ENCODE measurements at places on chromosomes 5 and 9.
A peak's percentile ranks its signal among the peaks of the same experiment; 100 is the strongest.

GRCh38 chr5:141945511-141946051, 12.4 kb downstream of the PCDH12 start:
- peak; percentile 27 for DNase-seq

- DNase-seq: no peak
Observed at GRCh38 chr9:81113453-81114124, 575.8 kb downstream of the TLE1 start.

DNA sequence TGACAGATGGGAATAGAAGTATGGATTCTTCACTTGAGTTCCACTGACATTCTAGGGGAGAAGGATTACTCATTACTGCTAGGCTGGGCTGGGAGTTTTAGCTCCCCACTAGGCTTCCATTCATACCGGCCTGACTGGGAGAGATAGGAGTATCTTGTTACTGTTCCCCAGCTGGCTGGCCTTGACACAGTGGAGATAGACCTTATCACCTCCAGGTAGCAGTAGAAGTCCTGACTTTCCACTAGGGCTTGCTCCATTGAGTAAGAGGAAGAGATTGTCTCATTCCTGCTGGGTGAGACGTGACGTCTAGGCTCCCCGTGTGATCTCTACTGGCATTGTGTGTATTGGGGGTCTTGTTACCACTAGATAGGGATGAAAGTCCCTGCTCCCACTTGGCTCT, 156.4 kb downstream of the CACNA1B start:
- no peak for DNase-seq

- DNase-seq: no peak
Observed at GRCh38 chr5:132277256-132277655, 16.9 kb upstream of the SLC22A4 start.

- DNase-seq: no peak
Observed at GRCh38 chr9:124349675-124350493, 65.4 kb downstream of the PSMB7 start.

DNA sequence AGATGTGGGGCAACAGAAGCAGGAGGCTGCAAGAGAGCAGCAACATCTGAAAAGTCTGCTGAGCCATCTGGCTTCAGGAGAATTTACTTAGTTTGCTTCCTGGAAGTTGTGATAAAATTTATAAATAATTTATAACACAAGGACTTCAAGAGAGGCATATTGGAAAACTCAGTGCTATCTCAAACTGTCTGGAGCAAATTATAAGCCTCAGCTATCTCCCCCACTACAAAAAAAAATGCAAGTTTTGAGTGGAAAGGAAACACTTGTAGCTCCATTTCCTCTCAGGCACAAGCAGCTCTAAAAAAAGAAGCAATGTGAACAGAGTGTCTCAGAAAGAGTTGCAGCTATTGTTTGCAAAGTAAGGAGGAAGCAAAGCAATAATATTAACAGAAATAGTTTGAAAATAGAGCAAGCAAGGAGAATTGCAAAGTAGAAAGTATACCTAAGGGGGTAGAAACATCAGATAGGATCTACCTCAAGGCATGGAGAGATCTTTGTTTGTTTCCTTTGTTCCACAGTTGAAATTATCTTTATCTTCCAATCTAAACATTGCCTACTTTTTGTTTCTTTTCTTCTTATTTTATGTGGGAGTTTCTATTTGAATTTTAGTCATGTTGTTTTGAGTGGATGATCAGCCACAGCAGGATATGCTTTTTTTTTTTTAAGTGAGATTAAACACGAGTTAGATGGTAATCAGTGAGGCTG, 55.9 kb upstream of the IL6ST start:
- no peak for DNase-seq

GRCh38 chr5:56100439-56101176, 105.8 kb upstream of the IL6ST start:
- DNase-seq: no peak

GRCh38 chr5:37619353-37619752, 220.5 kb downstream of the GDNF start:
- DNase-seq: no peak

GRCh38 chr5:154446195-154447088, 645 bp downstream of the SAP30L start:
- DNase-seq: peak; percentile 20

DNA sequence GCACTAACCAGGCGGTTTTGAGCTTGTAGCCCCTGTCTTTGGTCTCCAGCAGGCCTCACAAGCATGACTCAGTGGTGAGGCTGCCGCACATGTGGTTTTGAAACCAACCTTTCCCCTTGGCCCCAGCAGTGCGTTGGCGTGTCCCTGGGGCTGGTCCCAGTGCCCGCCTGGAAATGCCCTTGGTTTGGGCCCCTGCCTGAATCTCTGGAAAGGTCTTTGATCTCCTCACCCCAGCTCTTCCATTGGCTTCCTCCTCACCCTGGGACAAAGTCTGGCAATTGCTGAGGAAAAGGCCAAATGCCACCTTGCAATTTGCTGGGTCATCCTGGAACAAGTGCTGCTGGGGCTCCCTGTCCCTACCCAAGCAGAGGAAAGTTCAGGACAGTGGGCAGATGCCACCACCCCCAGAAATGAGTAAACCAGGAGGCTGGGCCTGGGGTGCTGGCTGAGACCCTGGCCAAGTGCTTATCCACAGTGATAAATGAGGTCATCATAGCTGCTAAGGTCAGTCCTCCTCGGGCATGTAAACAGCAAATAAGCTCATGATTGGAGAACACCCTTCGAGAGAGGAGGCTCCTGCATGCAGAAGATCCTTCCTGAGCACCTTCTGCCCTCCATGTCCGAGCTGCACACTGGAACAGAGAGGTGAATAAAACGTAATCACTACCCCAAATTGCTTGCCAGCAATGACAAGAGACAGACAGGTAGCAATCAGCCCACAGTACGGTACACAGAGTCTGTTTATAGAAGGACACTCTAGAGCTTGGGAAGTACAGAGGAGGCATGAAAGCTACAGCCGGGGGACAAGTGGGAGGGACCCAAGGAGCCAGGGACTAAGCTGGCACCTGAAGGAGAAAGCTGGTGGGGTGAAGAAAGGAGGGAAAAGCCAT, 98.9 kb upstream of the CPEB4 start:
- peak; percentile 91 for DNase-seq

- DNase-seq: peak; percentile 46
Observed at GRCh38 chr9:38038307-38039089, 30.5 kb downstream of the SHB start.

GRCh38 chr5:169104937-169105494, 195.9 kb downstream of the SLIT3 start:
- DNase-seq: no peak
